ENCODE measurements at places on chromosomes 11 and 22.
A peak's percentile ranks its signal among the peaks of the same experiment; 100 is the strongest.

GRCh38 chr22:46748908-46749675 is 11.0 kb upstream of the CERK start:
- DNase-seq: no peak

- DNase-seq: no peak
Measured at GRCh38 chr11:113477321-113477720, 2.1 kb upstream of the DRD2 start.

- DNase-seq: no peak
Measured at GRCh38 chr11:120501440-120501839, 10.1 kb upstream of the GRIK4 start.

DNA sequence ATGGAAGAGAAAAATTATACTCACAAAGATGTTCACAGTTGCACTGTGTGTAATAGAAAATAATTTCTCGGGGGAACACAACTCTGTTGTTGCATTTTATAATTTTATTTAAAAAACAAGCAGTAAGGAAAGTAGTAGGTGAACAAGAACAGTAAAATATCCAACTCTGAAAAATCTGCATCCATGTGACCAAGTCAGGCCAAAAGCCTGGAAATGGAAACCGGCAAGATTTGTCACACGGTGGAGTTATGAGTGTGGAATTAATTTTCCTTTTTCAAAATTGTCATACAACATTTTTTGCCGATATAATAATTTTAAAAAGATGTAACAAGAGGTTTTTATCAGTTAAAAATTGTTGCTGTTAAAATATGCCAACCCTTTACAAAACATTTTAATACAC is 1421.5 kb downstream of the BRD1 start:
- DNase-seq: no peak

GRCh38 chr11:57430952-57431351 is 4.0 kb upstream of the SLC43A3 start:
- no peak for DNase-seq

- no peak for DNase-seq
Measured at GRCh38 chr11:58629857-58630256, 7.4 kb downstream of the CNTF start.

- DNase-seq: no peak
Measured at GRCh38 chr11:41398175-41398574, 61.3 kb downstream of the LRRC4C start.

DNA sequence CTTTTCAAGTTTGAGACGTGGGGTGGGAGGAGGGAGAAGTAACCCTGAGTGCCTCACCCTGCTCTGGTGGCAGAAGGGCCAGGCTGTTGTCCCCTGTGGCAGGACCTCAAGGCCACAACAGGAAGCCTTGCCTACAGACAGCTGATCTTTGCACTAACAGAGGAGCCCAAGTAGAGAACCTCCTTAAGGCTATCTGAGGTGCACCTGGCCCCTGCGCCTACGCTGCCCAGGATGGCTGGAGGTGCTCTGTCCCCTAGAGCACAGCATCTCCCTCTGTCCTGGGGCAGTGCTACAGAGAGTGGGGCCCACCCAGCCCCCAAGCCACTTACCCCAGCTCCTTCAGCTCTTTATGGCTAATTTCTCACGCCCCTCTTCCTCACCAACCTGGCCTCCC is 27.0 kb downstream of the MYO7A start:
- DNase-seq: no peak

DNA sequence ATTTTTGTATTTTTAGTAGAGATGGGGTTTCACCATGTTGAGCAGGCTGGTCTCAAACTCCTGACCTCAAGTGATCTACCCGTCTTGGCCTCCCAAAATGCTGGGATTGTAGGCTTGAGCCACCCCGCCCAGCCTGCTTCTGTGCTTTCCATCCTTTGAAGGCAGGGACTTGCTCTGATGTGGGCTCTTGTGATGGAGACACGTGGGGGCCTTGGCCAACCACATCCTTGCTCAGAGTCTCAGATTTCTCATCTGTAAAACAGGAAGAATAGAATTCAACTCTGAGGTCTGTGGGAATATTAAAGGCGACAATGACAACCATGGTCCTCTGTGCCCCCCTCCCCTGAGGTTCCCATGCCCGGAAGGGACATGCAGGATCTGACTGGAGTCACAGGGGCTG is 3.8 kb upstream of the GGA1 start:
- no peak for DNase-seq

DNA sequence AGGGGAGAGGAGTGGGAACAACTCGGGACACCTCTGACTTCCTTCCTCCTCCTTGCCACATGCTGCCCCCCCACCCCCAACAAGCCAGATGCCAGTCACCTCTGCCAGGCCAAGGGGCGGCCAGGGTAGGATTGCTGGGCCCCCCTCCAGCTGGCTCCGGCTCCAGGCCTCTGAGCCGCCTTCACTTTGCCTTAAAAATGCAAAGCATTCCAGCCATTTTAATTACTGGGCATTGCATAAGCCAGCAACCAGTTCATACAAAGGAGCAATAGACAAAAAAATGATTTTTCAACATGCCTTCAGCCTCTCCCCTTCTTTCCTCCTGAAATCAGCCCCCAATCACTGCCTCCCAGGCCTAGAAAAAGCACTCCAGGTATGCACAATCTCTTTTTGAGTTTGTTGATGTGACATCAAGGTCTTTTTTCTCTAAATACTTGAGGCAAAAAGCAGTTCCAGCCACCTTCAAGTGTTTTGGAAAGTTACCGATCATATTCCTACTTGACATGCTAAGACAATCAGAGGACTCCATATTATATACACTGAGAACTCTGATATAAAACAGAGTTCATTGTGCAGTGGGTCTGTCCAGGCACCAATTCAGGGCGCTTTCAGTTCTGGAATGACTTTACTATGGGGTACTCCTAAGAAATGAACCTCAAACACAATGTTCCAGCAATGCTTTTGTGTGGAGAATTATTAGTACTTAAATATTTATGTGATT is 12.4 kb upstream of the TIMP3 start:
- DNase-seq: no peak

GRCh38 chr22:49155770-49156580 is 671.7 kb downstream of the BRD1 start:
- no peak for DNase-seq

DNA sequence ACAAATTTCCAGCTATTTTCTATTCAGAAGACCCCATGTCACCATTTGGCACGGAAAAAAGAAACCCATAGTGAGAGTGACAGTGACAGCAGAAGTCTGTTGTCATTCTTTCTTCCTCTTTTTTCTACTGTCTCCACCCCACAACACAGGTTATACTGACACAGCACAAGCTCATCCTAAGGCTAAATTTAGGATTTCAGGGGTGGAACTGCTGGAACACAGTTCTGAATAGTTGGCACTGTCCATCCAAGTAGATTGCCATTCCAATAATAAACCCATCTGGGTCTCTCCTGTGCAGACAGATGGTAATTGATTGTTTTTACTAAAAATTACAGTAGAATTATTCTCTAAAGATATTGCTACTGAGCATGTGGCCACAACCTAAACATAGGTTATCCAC is 95.2 kb upstream of the C11orf87 start:
- no peak for DNase-seq

GRCh38 chr11:2395856-2396255 is 4.7 kb upstream of the TSSC4 start:
- DNase-seq: no peak

DNA sequence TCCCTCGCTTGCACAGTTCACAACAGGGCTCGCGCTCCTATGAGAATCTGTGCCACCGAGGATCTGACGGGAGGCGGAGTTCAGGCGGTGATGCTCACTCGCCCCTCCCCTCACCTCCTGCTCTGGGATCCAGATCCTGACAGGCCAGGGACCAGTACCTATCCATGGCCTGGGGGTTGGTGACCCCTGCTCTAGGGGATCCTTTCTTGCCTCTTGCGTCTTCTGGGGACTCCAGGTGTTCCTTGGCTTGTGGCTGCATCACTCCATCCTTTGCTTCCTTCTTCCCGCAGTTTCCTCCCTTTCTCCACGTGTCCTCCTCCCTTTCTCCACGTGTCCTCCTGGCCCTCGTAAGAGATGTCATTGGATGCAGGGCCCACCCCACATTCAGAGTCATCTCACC is 30.6 kb upstream of the KRTAP5-7 start:
- DNase-seq: no peak

GRCh38 chr11:2521733-2522630 is 77.2 kb downstream of the KCNQ1 start:
- peak; percentile 56 for DNase-seq

GRCh38 chr11:122019908-122020694 is 95.9 kb downstream of the BLID start:
- no peak for DNase-seq

DNA sequence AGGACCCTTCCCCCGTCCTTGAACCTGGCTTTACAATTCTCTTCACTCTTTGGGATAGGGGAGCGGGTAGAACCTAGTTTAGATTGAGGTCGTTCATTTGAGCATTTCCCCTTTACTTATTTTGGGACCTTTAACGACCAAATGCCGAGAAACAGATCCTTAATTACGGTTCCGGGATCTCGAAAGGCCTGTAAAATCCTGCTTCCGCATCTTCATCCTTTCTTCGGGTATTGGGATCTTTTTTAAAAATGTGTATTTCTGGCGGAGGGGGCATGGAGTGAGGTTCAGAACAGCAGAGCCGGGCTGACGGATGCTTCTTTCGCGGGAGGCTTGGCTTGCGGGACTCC is 395 bp upstream of the HIPK3 start:
- DNase-seq: no peak

- DNase-seq: no peak
Measured at GRCh38 chr11:114970927-114971645, 292.8 kb downstream of the NXPE2 start.

All from coronary artery (tissue), 2 donors.